ENCODE measurements at places on chromosomes 3 and 15.

GRCh38 chr3:103499132-103499900 lies 1064.5 kb downstream of the ZPLD1 start:
- DNase-seq: no peak

- DNase-seq: no peak
Observed at GRCh38 chr3:96900031-96900430, 85.6 kb downstream of the EPHA6 start.

DNA sequence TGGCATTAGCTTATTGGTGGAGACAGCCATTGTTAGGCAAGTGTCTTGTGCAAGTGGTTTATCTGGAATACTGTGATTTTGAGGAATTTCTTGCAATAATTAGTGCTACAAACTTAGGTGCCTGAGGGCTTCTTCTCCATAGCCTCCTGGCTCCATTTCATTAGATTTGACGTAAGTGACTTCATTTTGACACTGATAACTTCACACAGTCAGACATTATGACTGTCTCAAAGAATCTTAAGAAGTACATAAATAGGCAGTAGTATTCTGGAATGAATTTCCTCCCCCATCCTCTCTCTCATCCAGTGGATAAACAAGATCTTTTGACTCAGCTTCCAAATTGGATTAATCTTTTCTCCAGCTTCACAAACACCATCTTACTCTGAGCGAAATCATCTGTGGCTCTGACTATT lies 19.0 kb downstream of the ARL14 start:
- no peak for DNase-seq

GRCh38 chr3:72391659-72392058 lies 456.6 kb downstream of the SHQ1 start:
- DNase-seq: no peak

GRCh38 chr15:91132079-91132478 lies 32.0 kb downstream of the SV2B start:
- no peak for DNase-seq

DNA sequence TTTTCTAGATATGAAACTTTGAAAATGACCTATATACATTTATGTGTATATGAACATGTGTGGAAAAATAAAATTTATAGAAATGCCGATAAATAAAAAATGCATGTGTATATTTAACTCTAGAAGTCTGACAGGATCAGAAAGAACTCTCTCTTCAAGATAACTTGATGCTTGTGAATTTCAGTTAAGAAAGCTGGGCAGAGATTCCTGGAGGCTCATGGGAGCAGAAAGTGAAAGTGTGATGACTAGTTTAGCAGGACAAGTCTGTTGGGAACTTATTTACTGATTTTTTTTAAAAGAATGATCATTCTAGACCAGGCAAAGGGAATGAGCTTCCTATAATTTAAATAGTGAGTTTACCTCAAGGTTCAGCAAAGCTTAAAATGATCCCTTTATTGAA lies 81.5 kb upstream of the KCNAB1 start:
- DNase-seq: no peak

- no peak for DNase-seq
Observed at GRCh38 chr3:38805765-38806386, 10.1 kb downstream of the SCN10A start.
